SK-N-DZ (cell line): ENCODE measurements at places on chromosomes 11 and 22.

DNA sequence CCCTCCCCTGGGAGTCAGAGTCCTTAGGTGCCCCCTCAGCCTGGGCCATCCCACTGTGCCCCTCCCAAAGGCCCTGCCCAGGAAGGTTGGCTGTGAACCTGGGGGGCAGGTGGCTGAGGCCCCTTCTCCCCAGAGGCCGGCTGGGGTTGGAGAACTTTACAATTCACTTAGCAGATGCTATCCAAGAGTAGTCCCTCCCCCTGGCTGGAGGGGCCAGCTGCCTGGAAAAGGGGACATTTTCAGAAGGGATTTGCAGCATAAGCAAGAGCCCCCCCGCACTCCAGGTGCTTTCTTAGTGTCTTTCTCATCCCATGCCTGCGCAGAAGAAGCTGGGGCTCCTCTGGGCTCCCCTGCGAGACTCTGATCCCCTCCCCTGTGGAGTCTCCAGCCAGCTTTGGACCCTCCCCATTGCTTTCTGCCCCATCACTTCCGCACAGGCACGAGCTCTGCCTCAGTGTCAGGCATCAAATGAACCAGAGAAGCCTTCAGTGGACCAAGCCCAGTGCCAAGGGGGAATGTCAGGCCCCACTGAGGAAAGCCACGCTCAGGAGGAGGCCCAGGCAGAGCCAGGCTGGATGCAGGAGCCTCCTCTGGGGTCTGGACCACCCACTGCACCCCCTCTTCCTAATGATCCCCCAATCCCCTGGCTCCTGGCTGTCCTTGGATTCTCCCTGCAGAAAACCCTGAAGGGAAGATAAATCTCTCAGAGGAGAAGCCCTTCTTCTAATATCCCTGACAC, 3.7 kb downstream of the SSTR3 start:
- DNase-seq, result no peak

GRCh38 chr11:126059238-126059781, 3.4 kb downstream of the CDON start:
- DNase-seq, result peak; percentile 8

DNA sequence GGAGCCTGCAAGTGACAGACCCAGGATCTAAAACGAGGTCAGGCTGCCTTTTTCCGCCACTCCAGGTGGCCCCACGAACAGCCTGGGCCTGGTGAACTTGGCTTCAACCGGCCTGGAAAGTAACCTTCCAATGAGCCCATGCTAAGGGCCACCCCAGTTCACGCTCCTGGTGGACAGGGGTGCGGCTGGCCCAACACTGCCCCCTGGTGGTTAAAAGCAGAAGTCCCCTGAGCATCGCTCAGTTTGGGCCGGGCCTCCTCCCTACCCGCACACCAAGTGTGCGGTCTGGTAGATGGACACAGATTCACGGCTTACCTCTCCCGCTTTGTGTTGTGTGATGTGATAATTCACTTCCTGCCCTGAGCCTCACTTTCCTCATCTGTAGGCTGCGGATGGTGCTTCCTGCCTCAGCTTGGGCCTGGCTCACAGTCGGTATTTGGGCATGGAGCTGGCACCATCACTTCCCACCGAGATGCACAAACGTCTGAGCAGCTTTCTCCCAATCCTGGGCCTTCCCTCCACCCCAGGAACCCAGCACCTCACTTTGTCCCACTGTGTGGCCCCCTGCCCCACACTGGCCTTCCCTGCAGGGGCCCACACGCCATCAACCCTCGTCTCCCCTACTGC, 13.7 kb upstream of the SEC14L3 start:
- peak; percentile 46 for DNase-seq

GRCh38 chr11:32405592-32405991, 29.7 kb downstream of the WT1 start:
- DNase-seq, result no peak

GRCh38 chr11:130078080-130078479, 8.4 kb downstream of the APLP2 start:
- DNase-seq, result no peak

DNA sequence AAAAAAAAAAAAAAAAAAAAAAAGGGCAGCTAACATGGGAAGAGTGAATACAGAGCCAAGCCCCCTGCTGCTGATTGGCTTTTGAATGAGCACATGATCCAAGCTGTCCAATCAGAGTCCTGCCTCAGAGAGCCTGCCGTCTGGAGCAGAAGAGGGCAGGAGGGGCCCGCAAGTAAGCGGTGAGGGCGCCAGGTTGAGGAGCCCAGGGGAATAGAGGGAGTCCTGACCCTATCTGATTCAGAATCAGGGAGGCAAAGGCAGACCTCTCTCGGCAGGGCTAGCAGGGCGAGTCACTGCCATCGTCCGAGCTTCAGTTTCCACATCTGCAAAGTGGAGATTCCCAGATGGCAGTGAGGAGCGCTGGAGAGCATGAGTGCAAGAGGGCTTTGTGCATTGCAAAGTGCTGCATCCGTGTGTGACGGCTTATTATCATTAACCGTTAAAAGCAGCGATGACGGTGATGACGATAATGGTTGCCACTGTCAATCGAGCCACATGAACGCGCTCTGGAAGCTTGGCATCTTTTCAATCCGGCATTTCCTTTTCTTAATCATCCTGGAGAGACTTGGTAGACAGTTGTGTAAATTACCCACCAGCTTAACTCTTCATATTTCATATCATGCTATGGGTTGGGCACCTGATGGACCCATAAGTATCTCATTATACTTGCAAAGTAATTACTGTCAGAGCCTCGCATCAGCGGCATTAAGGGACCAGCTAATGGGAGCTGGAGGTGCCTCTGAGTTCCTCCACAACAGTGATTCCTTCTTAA, 68.6 kb upstream of the ATXN10 start:
- peak; percentile 80 for DNase-seq

GRCh38 chr22:19214078-19214473, 35.5 kb upstream of the SLC25A1 start:
- no peak for DNase-seq

DNA sequence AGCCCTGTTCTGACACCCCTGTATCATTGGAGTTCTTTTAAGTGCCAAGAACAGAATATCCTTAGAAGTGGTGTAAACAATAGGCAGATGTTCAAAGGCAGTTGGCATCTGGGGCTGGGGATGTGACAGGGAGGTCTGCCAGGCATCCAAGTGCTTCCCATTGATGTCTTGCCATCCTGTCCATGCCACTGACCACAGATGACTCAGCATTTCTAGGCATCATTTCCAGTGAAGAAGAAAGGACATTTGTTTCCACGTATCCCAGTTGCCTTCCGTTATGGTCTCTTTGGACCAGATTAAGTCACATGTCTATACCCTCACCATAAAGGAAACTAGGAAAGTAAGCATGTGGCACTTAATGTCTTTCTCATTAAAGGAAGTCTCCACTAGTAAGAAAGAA, 76.7 kb upstream of the BARX2 start:
- DNase-seq, result no peak

GRCh38 chr11:112013497-112014164, 11.6 kb upstream of the DLAT start:
- DNase-seq, result no peak

DNA sequence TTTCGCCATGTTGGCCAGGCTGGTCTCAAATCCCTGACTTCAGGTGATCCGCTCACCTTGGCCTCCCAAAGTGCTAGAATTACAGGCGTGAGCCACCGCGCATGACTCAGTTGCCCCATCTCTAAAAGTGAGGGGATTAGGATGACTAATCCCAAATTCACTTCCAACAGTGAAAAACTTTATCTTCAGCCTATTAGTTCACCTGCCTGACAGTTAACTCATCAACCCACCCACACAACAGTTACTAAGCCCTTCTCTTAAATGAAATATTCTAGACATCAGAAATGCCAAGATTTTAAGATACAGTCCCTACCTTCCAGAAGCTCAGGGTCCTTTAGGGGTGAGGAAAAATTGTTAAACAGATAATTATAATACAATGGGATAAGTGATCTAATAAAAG, 2.0 kb upstream of the ANKRD42 start:
- no peak for DNase-seq

- DNase-seq, result no peak
Observed at GRCh38 chr11:121657146-121657545, 204.4 kb upstream of the SORL1-AS1 start.

- DNase-seq, result no peak
Observed at GRCh38 chr22:42178910-42179519, 48.4 kb upstream of the CYP2D6 start.

- no peak for DNase-seq
Observed at GRCh38 chr11:38796281-38796680, 2198.2 kb upstream of the RAG2 start.

- no peak for DNase-seq
Observed at GRCh38 chr11:102046841-102047240, 396 bp upstream of the CFAP300 start.

DNA sequence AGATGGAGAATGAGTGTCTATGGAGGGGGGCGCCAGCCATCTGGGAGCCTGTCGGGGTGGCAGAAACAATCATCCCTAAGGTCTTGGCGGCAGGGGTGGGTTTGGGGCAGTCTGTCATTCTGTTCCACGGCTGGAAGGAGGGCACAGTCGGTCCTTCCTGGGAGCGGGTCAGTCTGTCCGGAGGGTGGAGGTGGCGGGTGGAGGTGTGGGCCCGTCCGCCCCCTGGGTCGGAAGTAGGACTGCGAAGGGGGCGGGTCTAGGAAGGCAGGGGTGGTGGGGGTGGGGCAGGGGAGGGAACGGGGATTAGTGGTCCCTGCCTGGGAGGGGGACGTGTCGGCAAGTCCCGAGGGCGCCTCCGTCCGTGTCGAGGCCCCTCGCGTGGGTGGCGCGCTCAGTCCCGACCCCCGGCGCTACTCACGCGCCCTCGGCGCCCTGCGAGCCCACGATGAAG, 461 bp downstream of the TBC1D10A start:
- no peak for DNase-seq

- no peak for DNase-seq
Observed at GRCh38 chr11:119651802-119652584, 77.0 kb downstream of the NECTIN1 start.

- no peak for DNase-seq
Observed at GRCh38 chr11:107834995-107835394, 23.6 kb downstream of the SLC35F2 start.

DNA sequence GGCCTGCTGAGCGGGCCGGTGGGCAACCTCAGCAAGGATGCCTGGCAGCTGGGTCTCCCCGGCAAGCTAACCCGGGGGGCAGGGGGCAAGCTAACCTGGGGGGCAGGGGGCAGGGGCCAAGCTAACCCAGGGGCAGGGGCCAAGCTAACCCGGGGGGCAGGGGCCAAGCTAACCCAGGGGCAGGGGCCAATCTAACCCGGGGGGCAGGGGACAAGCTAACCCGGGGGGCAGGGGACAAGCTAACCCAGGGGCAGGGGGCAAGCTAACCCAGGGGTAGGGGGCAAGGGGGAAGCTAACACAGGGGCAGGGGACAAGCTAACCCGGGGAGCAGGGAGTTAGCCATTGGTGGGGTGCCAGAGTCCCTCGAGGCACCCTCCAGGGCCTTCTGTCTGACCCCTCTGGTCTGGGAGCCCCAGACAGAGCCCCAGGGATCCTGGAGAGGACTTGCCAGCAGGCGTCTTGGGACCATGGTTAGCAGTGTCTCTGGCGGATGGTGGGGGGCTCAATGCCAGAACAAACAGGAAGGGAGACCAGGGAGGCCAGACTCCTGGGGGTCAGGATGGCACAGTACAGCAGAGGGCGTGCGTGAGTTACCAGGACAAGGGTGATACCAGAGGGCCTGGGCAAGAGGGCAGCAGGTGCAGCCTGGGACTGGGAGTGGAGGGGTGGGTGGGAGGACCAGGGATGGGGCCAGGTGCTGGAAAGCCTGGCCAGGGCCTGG, 16.1 kb downstream of the IGF2 start:
- DNase-seq, result no peak

GRCh38 chr11:132540581-132540980, 991.7 kb downstream of the OPCML start:
- DNase-seq, result no peak

DNA sequence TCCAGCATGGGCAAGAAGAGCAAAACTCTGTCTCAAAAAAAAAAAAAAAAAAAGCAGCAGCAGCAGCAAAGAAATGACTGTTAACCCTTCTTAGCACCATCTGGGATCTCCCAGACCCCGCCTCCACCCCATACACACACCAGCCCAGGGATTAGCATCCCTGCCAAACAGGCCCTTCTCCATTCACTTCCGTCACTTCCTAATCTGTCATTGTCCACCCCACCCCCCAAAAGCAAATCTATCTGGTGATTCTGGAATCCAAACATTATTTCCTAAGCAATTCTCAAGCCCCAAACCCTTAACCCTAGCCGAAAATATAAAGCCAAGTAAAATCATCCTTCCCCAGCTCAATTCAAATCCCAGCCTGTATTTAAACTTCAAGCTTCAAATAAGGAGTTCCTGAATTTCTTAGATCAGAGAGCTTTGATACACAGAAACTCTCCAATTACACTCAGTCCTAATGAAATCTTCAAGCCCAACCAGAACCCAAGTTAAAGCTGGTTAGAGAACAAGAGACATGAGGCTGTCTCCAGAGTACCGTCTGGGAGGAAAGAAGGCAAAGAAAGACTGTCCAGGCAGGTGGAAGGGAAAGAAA, 6.0 kb upstream of the AHNAK start:
- no peak for DNase-seq

DNA sequence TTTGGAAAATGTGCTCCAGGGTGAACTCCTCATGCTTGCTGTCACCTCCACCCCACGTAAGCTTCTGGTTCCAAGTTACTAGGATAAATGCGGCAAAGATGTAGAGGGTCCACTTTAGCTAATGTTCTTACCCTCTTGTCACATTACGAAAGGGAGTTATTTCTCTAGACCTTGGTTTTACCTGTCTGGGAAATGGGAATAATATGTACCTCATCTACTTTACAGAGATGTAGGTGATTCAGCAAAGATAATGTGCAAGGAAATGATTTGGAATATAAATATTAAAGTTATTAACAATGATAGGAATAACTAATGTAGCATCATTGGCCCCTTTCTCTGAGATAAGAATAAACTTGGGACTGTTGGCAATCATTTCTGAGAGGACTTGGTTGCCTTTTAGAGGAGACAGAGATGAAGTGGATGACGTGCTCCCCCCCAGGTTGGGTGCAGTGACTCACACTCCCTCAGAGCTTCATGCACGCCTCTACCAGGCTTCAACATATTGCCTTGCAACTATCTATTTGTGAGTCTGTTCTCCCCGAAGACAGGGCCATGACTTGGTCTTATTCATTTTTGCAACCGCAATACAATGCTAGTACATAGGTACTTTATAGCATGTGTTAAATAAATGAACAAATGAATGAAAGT, 97.1 kb downstream of the ME3 start:
- DNase-seq, result no peak

DNA sequence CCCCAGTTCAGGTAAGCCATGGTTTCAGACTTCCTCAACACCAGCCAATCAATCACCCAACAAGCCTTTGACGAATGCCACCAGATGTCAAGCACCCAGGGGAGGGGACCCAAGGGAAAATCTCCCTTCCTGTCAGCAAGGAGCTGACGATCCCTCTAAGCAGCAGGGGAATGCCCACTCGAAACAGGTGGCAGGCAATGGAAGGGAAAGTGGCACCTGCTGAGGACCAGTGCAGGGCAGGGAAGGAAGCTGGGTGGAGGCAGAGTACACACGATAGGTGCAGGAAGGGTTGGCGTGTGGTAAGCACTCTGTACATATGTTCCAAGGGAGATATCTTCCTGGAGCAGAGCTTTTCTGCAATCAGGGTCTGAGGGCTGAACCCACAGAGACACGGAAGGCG, 11.7 kb upstream of the CREB3L1 start:
- no peak for DNase-seq
